ENCODE measurements at places on chromosomes 6 and 20. TPM values are rescaled to one million over a fixed set of nuclear protein-coding genes. Genes with fewer than 3 reads are reported as not detected.

CPXM1 gene
- 206 TPM for polyA plus RNA-seq

AGPAT1 gene
- polyA plus RNA-seq: 94.6 TPM

IPCEF1 gene
- 9.7 TPM for polyA plus RNA-seq

ZNF334 gene
- 44.9 TPM for polyA plus RNA-seq

STAU1 gene
- polyA plus RNA-seq: 119 TPM

KCNK17 gene
- 0.16 TPM for polyA plus RNA-seq

GRIK2 gene
- 12.9 TPM for polyA plus RNA-seq

SASH1 gene
- polyA plus RNA-seq: 27.3 TPM

TRIM10 gene
- 0.29 TPM for polyA plus RNA-seq

SMIM29 gene
- polyA plus RNA-seq: 14.4 TPM

CCN6 gene
- polyA plus RNA-seq: 3.3 TPM

HMGN3 gene
- 319 TPM for polyA plus RNA-seq

ALDH8A1 gene
- polyA plus RNA-seq: 36.4 TPM

KCNK15 gene
- 0.18 TPM for polyA plus RNA-seq

CAP2 gene
- 13.3 TPM for polyA plus RNA-seq

PTK6 gene
- 0.82 TPM for polyA plus RNA-seq

PRSS16 gene
- polyA plus RNA-seq: 0.45 TPM

TXNDC5 gene
- polyA plus RNA-seq: 99.9 TPM

PGBD1 gene
- 11.1 TPM for polyA plus RNA-seq

GSTA1 gene
- 0.83 TPM for polyA plus RNA-seq

CGA gene
- 3.5 TPM for polyA plus RNA-seq

MAVS gene
- 25.7 TPM for polyA plus RNA-seq

HLA-DPB1 gene
- 20.8 TPM for polyA plus RNA-seq

CCDC170 gene
- 3.6 TPM for polyA plus RNA-seq

SLPI gene
- polyA plus RNA-seq: 1.3 TPM

Data from renal cortex interstitium (tissue), 15 donors.